ENCODE measurements at places on chromosomes 4 and X. TPM values are rescaled to one million over a fixed set of nuclear protein-coding genes. Genes with fewer than 3 reads are reported as not detected.

Gene PNMA6F
- not detected for polyA plus RNA-seq

Gene HELT
- polyA plus RNA-seq = not detected

Gene NPNT
- not detected for polyA plus RNA-seq

Gene STARD8
- 0.33 TPM for polyA plus RNA-seq

Gene PPBP
- 5.2 TPM for polyA plus RNA-seq

Gene ADH1B
- polyA plus RNA-seq = not detected

Gene DRP2
- polyA plus RNA-seq = 0.04 TPM

Gene AFF2
- polyA plus RNA-seq = 0.06 TPM

Gene ZMAT1
- polyA plus RNA-seq = 33.0 TPM

Gene MAGEA12
- not detected for polyA plus RNA-seq

Gene ATP6AP2
- polyA plus RNA-seq = 31.5 TPM

Gene UGT2B7
- not detected for polyA plus RNA-seq

Gene FMR1
- 48.1 TPM for polyA plus RNA-seq

Gene AMOT
- 1.2 TPM for polyA plus RNA-seq

Gene FGG
- not detected for polyA plus RNA-seq

Gene IGFBP7
- polyA plus RNA-seq = 0.50 TPM
